Hematopoietic multipotent progenitor cell treated with erythropoietin and hydrocortisone succinate and interleukin-3 and kit ligand, for 8 days (in vitro differentiated cells): ENCODE measurements at places on chromosomes 5 and 9.

DNA sequence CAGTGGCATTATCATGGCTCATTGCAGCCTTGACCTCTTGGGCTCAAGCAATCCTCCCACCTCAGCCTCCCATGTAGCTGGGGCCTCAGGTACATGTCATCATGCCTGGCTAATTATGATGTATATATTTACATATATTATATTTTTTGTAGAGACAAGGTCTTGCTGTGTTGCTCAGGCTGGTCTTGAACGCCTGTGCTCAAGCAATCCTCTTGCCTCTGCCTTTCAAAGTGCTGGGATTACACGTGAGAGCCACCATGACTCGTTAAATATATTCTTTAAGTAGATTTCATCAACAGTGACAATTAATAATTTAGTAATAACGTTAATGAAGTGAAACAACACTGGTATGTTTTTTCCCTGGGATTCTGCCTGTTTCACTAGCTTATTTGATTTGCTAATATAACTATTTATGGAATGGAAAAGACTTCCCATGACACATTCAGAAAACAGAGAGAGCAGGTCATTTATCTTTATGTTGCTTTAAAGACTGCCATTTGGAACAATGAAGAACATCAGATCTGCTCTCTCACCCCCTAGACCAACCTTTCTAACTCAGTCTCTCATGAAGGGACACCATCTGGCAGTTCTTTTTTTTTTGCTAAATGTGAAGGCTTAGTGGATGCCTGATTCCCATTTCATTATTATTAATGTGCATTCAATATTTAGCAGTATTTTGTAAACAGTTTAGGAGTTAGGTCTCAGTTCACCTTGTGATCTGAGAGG, 295.6 kb downstream of the KIF4B start:
- DNase-seq, result no peak

- no peak for DNase-seq
Observed at GRCh38 chr5:133141746-133142145, 89.9 kb downstream of the HSPA4 start.

GRCh38 chr9:89008744-89009545, 17.7 kb downstream of the S1PR3 start:
- DNase-seq, result no peak

DNA sequence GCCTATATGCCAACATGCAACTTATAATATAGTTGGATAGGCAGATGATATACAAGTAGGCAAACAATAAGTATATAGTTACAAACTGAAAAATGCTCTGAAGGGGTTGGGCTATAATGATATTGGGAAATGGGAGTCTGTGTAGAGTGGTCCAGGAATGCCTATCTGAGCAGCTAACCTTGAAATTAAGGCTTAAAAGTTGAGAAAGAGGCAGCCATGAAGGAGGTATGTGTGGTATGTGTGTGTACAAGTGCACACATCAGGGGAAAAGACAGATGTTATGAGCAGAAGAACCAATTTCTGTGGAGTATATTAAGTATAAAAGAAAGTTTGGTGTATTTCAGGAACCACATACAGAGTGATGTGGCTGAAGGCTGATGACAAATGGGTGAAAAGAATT, 154.9 kb upstream of the PAPPA start:
- no peak for DNase-seq

DNA sequence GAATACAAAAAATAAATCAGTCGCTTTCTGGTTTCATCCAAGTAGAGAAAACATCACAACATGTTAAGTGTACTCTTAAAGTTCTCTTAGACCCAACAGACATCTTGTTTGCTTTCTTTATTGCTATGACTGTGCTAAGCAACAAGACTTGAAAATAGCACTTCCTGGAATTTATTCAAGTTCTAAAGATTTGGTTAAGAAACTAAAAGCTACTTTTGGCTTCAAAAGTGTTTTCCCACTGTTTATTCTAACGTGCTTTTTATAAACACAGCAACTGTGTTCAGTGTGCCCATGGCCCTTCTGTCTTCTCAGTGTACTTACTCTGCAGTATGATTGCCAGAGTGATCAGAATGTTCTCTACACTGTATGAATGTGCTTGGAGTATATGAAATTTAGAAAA, 109.8 kb downstream of the GIN1 start:
- no peak for DNase-seq

- DNase-seq, result no peak
Observed at GRCh38 chr5:98602534-98603112, 170.8 kb upstream of the RGMB start.

GRCh38 chr9:95307538-95307937, 10.0 kb downstream of the FANCC start:
- DNase-seq, result peak; percentile 24

DNA sequence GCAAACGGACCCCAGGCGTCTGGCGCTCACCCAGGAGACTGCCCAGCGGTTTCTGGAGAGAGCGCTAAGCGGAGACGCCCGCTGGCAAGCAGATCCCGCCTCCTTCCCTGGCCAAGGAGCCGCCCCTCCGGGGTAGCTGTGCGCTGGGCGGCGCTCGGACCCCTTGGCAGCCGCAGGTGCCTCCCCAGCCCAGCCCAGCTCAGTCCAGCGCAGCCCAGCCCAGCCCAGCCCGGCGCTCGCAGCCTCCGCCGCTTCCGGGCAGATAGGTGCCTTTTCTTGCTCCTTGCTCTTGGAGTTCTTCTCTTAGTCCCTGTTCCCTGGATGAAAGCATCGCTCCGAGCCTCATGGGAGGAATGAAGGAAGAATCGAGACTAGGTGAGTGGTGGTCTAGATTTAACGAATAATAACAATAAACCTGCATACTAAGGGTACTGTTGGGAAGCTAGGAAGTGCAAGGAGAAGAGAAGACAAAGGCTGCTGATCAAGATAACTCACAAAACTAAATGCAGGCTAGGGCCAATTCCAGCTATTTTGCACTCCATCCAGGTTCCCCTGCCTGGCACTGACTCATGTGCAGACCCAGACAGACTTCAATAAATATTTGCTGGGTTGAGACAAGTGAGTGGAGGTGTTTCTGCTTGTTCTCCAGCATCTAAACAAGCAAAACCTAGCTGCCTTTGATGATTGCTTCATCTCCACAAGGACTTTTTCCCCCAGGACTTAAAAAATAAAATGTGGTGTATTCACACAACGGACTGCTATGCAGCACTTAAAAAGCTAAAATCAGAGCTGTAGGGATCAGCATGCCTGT, at the start of gene STK32A:
Gene STK32A, plus strand, starts transcription at position 202 of the 811 bp plus-strand sequence. CDS start 4,609 bp downstream, outside the sequence.
- DNase-seq, result no peak

DNA sequence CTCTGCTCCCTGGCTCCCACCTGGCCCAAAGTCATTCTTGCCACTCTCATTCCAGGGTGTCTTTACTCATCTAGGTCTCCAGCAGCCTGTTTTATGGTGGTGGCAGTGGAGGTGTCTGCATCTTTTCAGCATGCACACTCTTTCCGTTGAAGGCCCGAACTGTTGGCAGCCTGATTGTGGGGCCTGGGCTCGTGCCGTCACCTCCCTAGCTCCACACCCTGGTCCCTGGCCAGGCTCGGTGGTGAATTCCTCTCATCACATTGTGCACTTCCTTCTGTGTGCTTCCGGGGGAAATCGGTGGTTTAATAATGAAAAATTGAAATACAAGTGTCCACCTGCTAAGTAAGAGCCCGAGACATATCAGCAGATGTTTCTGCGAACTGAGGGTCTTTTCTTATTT, 214.3 kb downstream of the TRIO start:
- DNase-seq, result no peak

DNA sequence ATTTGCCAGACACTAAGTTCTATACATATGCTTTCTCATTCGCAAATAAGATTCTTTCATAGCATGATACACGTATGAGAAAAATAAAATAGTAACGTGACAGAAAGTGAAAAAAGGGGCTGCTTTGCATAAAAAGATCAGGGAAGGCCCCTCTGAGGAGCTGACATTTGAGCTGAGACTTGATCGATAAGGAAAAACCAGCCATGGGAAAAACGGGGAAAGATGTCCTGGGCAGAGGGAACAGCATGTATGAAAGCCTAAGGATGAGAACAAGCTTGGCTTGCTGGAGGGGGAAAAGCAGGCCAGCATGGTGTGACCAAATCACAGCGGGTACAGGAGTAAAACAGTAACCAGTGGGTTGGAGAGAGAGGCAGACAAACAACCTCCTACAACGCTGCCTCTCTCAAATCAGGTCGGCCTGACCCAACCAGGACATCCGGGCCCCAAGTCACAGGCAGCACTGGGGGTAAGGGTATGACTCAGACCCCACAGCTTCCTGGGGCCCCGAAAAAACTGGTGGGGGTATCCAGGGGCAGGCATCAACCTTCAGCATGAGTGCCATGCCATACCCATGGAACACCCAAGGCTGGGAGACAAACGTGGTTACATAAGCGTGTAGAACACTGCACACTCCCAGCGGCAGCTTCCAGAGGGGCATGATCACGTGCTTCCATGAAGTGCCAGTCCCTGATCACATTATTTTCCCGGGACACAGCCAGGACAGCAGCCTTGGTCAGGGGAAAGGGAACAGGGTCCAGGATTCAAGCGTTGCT, 2.2 kb downstream of the TNIP1 start:
- no peak for DNase-seq

- DNase-seq, result no peak
Observed at GRCh38 chr5:178538741-178539229, 51.4 kb downstream of the COL23A1 start.

DNA sequence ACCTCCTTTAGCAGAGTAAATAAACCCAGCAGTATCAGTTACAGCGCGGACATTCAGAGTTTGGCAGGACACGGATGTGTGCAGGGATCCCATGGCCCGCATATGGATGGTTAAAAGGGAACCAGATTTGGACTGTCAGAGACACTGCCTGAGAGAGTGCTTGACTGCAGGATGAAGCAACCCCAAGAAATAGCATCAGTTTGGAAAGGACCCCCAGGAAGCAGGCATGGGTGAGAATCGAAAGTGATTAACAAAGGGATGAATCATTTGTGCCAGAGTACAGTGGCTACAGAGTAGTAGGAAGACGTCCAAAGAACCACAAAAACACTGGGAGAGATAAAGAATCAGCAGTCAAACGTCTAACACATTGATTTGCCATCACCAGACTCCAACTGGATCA, 5.5 kb downstream of the C7 start:
- DNase-seq, result no peak

DNA sequence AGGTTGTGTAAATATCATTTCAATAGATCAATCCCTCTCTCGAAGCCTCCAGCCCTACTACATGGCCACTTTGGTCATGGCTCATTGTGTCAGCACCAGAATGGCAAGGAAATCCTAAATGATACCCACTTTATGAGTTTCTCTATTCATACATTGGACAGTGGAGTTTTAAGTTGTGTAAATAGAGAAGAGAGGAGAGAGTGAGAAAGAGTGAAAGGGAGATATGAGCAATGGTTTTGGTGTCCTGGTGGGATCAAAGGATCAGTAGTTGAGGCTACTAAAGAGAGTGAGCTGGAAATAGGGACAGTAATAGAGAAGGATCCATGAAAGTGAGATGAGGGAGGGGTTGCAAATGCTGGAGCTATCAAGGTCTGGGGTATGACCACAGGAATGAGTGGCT, 31.5 kb upstream of the GZMA start:
- DNase-seq, result no peak

- peak; percentile 58 for DNase-seq
Observed at GRCh38 chr9:117555964-117556629, 141.2 kb upstream of the ASTN2 start.

DNA sequence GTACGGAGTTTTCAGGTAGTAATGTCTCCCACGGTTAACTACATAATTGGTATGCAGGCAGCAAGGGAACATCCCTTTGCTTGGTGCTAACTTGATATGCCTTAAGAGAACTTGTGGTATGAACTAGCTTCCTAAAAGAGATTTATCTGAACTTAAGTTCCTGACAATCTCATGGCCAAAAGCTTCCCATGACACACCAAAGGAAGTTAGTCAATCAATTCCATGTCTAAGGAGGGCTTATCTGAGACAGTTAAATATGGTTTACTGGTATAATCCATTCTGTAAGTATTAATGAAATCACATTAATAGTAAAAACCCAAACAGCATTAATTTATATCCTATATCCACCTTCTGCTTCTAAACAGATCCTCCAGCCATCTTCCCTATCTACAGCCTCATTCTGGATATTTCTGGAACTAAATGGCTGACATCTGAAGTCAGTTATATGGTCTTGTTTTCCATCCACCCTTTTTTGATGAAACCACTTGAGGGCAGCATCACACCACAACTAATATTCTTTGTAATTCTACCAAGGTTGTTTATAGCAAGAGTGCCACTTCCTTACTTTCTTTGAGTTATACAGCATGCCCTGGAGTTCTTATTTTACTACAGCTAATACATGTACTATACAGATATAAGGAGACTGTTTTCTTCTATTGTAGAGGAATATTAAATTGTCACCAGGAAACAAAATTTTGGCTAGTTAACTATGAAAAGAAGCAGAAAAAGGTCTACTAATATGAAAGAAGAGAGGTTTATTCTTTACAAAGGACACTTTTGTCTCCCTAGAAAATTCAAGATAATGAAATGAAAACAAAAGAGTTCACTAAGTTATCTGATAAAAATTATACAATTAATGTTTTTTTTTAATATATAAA, 34.7 kb downstream of the SHOC1 start:
- DNase-seq, result peak; percentile 91

- DNase-seq, result no peak
Observed at GRCh38 chr5:84602371-84602771, 217.7 kb upstream of the EDIL3 start.

DNA sequence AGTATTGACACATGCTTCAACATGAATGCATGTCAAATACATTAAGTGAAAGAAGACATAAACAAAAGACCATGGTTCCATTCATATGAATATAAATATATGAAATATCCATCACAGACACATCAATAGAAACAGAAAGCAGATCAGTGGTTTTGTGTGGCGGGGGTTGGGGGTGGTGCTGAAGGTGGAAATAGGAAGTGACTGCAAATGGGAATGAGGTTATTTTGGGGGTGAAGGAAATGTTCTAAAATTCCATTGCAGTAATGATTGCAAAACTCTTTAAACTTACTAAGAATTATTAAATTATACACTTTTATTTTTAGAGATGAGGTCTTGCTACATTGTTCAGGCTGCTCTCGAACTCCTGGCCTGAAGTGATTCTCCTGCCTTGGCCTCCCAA, 28.7 kb downstream of the TAF1L start:
- no peak for DNase-seq

- DNase-seq, result no peak
Observed at GRCh38 chr5:99169309-99169708, 240.5 kb upstream of the CHD1 start.

GRCh38 chr5:8683496-8683895, 814.5 kb downstream of the MTRR start:
- no peak for DNase-seq

- no peak for DNase-seq
Observed at GRCh38 chr5:128237000-128237399, 153.4 kb downstream of the SLC12A2 start.

- no peak for DNase-seq
Observed at GRCh38 chr9:33407061-33407460, 4.7 kb upstream of the AQP7 start.
